ENCODE measurements at places on chromosomes 5 and 9.

- DNase-seq, result no peak
These were observed 12.8 kb downstream of the LCN10 start for GRCh38 chr9:136729926-136730325.

DNA sequence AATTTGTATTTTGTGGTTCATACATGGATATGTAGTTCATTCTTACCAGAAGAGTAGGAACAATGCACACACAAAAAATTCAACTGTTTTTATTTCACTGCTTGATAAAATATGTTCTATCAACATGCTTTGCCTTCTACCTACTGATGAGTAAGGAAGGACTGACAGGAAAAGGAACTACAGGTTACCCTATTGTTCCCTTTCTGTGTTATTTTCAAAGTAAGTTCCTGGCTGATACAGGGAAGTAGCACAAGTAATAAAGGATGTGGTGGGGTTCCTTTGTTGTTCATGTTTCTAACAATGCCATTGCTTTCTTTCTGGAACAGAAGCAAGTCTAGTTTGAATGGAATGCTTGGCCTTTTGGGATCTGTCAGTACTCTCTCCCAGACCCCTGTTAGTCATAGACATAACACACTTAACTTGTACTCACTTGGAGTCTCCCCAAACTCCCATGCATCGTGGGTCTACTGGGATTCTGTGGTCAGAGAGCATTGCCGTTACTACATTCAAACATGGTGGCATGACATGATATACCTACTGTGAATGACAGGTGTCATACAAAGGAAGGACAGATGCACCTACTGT is 20.2 kb upstream of the ALDOB start:
- no peak for DNase-seq

DNA sequence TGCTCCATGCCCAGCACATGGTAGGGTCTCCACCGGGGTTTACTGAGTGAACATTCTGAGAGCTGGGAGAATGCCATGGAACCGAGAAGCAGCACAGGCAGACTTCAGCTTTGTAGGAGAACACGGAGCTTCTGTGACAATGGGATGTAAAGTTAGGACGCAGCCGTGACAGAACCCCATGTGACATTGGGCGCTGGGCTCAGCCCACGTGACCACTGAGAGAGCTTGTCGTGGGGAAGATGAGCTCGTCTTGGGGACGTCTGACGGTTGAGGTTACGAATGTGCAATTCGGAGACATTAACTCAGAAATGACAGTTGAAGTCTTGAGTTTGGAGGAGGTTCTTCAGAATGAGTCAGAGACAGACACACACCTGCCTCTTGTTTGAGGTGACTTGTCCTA is 13.5 kb downstream of the SDHA start:
- DNase-seq, result no peak

- DNase-seq, result no peak
These were observed 202.2 kb downstream of the RGS3 start for GRCh38 chr9:113665756-113666155.

DNA sequence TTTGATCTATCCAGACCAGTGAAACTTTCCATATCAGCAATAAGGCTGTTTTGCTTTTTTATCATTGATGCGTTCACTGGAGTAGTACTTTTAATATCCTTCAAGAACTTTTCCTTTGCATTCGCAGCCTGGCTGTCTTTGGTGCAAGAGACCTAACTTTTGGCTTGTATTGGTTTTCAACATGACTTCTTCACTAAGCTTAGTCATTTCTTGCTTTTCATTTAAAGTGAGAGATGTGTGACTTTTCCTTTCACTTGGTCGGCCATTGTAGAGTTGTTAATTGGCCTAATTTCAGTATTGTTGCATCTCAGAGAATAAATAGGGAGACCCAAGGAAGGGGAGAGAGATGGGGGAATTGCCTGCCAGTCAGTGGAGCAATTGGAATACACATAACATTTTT is 26.4 kb upstream of the CMYA5 start:
- no peak for DNase-seq

DNA sequence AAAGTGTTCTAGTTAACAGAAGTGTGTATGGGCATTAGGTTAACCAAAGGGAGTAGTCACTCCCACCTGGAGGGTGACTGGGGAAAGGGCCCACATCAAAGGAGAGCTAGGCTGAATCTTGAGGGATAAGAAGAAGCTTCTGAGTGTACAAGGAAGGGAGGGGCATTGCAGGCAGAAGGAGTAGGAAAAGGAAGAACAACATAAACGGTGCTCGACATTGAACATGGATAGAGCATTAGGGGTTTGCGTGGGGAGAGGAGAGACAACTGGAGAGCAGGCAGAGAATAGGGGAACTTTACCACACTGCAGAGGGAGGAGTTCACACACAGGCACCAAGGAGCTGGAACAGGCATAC is 5.3 kb upstream of the GLRX start:
- DNase-seq, result no peak

DNA sequence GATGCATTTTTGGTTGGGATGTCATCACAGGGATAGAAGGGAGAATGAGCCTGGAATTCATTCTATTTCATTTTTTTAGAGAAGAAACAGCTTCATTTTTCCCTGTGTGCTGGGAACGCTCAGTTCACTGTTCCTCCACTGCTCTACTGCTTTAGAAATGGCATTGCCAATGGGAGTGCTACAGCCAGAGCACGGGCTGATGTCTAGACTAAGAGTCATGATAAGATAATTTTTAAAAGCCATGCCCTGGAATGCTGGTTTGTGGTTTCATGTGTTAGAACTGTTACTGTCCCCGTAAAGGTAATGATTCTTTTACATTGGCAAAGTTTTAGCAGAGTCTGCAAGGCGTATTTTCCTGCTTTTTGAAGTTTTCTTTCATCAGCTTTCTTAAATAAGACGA is 119.6 kb downstream of the SEMA6A start:
- no peak for DNase-seq

DNA sequence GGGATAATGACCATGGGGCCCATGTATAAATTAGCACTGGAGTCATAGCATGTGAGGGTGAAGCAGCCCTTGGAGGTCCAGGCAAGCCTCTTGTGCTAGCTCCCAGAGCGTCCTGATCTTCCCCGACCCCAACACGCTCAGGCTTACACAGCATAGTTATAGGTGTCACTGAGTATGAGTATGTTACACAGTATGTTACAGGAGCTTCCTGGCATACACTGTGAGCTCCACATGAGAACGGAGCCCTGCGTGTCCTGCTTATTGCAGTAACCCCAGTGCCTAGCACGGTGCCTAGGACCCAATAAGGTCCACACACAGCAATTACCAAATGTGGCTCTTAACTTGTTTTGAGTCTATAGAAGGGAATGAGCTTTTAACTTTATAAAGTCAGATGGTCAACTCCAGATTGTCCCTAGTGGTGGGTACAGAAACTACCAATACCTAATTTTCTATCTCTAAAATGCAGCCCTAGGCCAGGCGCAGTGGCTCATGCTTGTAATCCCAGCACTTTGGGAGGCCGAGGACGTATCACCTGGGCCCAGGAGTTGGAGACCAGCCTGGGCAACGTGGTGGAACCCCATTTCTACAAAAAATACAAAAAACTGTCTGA is 64.1 kb downstream of the PLAC8L1 start:
- DNase-seq, result no peak

DNA sequence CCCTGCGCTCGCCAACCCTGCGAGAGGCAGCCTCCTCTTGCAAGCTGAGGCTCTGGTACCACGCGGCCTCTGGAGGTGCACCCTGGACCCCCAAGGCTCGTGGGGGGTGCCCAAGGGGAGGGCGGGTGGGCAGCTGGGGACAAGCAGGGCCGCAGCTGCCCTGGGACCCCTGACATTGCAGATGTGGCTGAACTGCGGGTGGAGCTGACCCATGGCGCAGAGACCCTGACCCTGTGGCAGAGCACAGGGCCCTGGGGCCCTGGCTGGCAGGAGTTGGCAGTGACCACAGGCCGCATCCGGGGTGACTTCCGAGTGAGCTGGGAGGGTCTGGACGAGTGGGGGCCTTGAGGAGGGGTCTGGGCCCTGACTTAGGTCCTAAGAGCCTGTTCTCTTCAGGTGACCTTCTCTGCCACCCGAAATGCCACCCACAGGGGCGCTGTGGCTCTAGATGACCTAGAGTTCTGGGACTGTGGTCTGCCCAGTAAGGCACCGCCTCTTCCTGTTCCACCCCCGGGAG is 1.5 kb downstream of the MAMDC4 start:
- no peak for DNase-seq

GRCh38 chr9:108117795-108118194 is 628.2 kb upstream of the KLF4 start:
- no peak for DNase-seq

GRCh38 chr5:87400305-87400899 is 12.3 kb downstream of the CCNH start:
- DNase-seq, result no peak

- DNase-seq, result no peak
These were observed 5.5 kb downstream of the GGTA1 start for GRCh38 chr9:121494192-121494591.

DNA sequence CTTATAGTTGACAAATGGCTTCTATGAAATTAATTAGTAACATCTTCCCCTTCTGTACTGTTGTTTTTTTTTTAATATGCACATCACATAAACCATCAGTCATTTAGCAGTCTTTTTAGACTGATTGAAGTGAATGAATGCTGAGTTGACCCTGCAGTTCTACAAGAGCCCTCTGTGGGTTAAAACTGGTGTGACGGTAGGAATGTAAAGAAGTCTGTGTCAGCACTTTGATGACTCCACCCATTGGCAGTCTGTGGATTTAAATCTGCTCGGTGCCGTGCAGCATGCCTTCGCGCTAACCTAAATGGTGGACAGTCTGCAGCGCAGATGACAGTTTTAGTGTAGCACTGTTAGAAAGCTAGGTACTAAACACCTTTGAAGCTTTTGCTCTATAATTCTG is 3.1 kb downstream of the GTF3C4 start:
- no peak for DNase-seq

GRCh38 chr5:142192286-142193113 is 83.9 kb downstream of the NDFIP1 start:
- no peak for DNase-seq

DNA sequence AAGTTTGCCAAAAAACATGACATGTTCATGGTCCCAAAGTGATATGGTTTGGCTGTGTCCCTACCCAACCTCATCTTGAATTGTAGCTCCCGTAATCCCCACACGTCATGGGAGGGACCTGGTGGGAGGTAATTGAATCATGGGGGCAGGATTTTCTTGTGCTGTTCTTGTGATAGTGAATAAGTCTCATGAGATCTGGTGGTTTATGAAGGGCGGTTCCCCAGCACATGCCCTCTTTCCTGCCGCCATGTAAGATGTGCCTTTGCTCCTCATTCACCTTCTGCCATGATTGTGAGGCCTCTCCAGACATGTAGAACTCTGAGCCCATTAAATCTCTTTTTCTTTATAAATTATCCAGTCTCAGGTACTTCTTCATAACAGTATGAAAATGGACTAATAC is 322.1 kb downstream of the MED10 start:
- DNase-seq, result no peak

DNA sequence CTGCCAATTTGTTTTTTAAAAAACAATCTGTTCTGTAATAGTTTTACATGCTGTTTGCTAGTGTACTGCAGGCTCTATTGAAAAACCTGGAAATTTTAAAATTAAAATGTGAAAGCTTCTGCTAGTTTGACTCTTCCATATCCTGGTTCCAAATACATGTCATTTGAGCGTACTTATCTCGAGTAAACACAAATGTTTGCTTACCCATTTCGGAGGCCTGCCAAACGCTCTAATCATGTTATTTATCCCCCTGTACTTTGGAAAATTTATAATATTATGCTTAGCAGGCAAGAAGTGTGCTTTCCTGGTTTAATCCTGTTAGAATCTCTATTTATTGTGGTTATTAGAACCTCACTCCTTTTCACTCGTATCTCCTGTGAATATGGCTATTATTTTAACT is 476.8 kb upstream of the CYLC2 start:
- no peak for DNase-seq

GRCh38 chr9:116202219-116202912 is 48.8 kb downstream of the PAPPA start:
- no peak for DNase-seq

GRCh38 chr9:114216081-114216480 is 60.7 kb downstream of the COL27A1 start:
- DNase-seq, result no peak

DNA sequence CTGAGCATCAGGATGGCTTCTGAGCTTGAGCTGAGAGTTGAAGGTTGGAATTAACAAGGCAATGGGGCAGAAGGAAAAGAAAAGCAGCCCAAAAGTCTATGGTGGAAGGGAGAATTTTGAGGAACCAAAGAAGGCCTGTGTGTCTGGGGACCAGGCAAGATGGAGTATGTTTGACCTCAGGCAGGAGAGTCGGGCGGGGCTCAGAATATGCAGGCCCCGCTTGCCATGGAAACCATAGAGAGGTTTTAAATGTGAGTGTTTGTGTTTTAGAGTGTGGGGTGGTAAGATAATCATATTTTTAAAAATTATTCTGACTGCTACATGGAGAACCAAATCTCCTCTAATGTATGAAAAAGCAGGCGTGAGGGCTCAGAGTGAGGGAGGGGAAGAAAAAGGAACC is 174.0 kb upstream of the PPP2R2B start:
- no peak for DNase-seq
